ENCODE measurements at places on chromosomes 7 and 10.

DNA sequence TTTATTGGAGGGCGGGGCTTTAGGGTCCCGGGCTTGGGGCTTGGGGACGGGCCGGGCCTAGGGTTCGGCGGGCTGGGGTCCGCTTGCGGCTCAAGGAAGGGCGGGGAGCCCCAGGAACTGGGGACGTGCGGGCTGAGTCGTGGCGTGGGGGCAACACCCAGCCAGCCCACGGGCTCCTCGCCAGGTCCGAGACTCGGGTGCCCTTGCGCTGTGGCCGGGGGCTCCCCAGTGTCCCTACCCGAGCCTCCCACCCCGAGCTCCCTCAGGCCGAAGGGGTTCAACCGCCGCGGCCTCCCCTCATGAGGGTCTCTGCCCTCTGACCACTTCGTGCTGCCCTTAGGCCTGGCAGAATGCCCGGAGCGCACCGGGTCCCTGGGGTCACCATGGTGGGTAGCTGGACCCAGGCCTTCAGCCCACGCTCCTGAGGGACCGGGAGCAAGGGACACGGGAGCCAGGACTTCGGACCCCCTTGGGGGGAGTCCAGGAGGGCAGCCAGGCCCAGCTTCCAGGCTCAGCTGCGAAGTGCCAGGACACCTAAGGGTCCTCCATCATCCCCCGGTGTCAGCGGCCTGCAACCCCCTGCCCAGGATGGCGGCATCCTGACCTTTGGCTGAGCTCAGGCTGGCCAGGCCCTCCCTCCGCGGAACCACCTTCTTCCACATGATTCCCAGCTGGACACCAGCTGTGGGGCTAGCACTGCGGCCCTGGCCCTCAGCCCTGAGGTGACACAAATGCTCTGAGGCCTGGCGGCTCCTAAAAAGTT lies 524 bp upstream of the FUOM start:
- DNase-seq, result no peak

- DNase-seq, result no peak
Measured at GRCh38 chr7:885893-886625, 9.7 kb downstream of the GET4 start.

GRCh38 chr7:39269034-39269433 lies 291.3 kb downstream of the POU6F2 start:
- no peak for DNase-seq

DNA sequence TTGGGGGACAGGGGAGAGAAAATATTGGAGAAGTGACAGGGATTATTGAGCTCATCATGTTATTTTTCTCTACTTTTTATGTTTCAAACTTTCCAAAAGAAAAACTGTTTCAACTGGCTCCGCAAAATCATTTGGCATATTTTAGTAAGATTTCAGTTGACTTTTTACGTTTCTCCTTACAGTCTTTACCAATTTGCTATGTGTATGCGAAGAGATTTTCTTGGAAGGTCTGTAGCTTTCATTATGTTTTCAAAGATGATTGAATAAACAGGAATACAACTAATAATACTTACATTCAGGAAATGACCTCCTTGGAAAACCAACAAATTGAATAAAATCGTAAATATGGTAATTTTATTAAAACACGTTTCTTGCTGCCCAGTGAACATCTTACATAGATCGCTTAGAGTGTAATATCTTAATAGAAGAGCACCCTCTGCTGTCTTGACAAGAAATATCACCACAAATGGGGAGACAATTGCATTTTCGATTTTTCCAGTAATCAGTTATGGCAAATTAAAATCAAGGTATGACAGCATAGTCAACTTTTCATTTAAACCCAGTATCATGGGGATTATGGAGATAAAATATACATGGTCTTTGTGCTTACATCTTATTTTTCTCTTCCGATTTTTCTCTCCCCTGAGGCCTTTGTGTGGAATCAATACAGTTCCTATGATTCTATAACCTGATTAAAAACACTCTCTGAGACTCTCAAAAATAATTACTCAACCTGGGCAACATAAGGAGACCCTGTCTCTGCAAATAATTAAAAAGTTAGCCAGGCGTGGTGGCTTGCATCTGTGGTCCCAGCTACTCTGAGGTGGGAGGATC lies 43.1 kb downstream of the MBL2 start:
- no peak for DNase-seq

DNA sequence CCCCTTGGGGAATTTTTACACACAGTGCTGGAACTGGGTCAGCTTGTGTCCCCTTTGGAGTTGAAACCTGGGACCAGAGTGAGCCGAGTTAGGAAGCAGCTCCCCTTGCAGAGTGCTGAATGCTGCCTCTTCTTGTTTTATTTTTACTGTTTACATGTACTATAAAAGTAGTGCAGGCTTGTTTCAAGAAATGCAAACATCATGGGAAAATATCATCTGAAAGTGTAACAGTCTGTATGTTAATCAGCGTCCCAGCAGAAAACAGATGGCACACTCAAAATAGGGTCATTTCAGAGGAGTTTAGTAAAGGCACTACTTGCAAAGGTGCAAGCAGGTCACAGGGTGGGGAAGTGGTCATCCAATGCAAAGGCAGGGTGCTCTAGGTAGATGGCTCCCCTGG lies 30.1 kb downstream of the CXCL12 start:
- DNase-seq, result no peak

- no peak for DNase-seq
Measured at GRCh38 chr10:79221110-79222051, 125.9 kb upstream of the PPIF start.

DNA sequence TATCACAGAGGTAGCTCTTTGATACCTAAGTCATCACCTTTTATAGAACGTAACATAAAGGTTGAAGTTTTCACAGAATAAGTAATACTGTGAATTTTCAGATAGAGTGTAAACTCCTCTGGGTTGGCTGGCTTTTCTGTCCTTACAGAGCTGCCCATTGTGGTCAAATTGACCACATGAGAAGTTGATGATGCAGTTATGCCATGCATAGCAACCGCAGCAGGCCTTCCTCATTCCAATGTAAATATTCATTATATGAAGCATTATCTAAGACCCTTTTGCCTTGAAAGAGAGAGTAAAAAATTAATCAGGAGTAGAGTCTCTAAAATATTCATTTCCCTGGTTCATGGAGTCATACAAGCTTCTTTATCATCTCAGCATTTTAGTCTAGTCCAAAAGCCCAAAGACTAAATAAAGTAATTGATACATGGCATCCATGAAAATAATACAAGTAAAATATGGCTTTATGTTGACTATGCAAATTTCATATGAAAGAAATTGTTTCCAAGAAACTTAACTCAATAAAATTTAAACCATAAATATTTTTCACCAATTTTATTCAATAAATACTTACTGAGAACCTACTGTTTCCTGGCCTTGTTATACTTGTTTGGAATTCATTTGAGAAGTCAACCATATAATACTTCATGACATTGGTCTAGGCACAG lies 516.4 kb downstream of the PCDH15 start:
- no peak for DNase-seq

DNA sequence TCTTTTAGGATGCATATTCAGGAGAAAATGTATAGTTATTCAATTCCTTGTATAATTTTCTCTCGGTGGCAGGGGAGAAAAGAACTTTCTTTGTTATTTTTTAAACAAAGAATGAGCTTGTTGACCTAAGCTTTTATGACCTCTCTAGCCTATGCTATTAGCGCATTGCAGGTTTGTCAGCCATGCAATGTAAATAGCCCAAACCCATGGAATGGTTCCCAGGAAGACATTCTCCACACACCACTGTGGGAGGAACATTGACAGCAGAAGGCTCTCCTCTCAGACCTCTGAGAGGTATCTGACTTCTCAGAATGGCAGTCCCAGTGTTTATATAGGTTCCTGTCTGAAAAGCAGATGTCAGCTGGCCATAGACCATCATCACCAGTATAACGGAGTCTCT lies 19.6 kb upstream of the AGBL3 start:
- DNase-seq, result no peak

- DNase-seq, result no peak
Measured at GRCh38 chr7:93955304-93955703, 33.8 kb downstream of the GNG11 start.

GRCh38 chr7:5662828-5663227 lies 118.6 kb downstream of the RNF216 start:
- DNase-seq, result no peak

- DNase-seq, result no peak
Measured at GRCh38 chr10:133126431-133127290, 33.4 kb upstream of the KNDC1 start.

GRCh38 chr10:80405626-80406025 lies 2.7 kb upstream of the PRXL2A start:
- no peak for DNase-seq

GRCh38 chr7:50728184-50728583 lies 54.5 kb downstream of the GRB10 start:
- no peak for DNase-seq

DNA sequence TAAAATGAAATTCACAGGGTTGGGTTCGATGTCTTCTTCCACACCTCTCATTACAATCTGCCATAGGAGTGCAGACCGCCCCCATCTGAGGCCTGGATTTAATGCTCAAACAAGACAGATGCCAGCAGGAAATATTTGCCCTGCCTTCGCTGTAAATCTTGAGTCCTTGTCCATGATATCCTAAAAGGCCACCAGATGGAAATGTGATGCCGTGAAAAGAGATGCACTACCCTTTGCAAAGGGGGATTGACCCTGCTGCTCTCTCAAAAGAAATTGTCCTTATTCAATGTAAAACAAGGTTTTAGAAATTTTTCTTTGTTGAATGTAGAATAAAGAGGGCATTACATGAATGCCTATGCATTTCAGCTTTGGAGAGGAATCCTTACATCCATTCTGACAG lies 37.5 kb downstream of the AGAP4 start:
- DNase-seq, result no peak

DNA sequence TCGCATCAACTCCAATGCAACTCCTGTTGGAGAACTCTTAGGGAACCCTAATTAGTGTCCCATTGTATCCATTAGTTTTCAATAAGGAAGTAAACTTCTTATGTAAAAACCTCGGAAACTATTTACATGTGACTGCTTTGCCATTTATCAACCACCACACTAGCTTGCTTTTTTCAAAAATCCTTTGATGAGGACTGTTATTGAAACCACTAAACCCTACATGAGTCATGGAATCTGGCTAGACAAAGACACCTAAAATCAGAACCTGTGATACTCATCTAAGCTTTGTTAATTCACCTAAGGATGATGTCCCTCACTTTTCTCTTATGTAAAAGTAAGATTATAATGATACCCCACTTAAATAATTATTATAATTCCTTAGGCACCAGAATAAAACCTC lies 414.1 kb upstream of the ETV1 start:
- DNase-seq, result no peak
